Dermis blood vessel endothelial cell (primary cell): ENCODE measurements at places on chromosomes 1 and 21. TPM values are rescaled to one million over a fixed set of nuclear protein-coding genes. Genes with fewer than 3 reads are reported as not detected.

The AIRE gene
- total RNA-seq, result not detected in 2 replicates

The ILDR2 gene
- total RNA-seq, result under 0.01 and 1.0 TPM in 2 replicates

The RUNX3 gene
- not detected in 2 replicates for total RNA-seq

The STMN1 gene
- total RNA-seq, result 126 and 233 TPM in 2 replicates

The ZC3H12A gene
- total RNA-seq, result 3.3 and 5.4 TPM in 2 replicates

The CHI3L2 gene
- under 0.01 TPM in 1 of 2 replicates, not detected in the other for total RNA-seq

The KRTAP11-1 gene
- total RNA-seq, result not detected in 2 replicates

The URB1 gene
- 18.5 and 27.6 TPM in 2 replicates for total RNA-seq

The CLDN19 gene
- total RNA-seq, result 0.05 TPM in 1 of 2 replicates, not detected in the other

The TNFRSF4 gene
- 1.8 and 4.8 TPM in 2 replicates for total RNA-seq

The LRRC71 gene
- total RNA-seq, result 0.14 and 0.34 TPM in 2 replicates

The MCM3AP gene
- 97.7 and 121 TPM in 2 replicates for total RNA-seq

The TFF2 gene
- not detected in 2 replicates for total RNA-seq

The ZNF593OS gene
- not detected in 2 replicates for total RNA-seq

The HTR6 gene
- total RNA-seq, result not detected in 2 replicates

The GIPC2 gene
- total RNA-seq, result 55.5 and 69.1 TPM in 2 replicates

The CCT3 gene
- total RNA-seq, result 552 and 641 TPM in 2 replicates

The FCRL6 gene
- not detected in 2 replicates for total RNA-seq

The SH2D2A gene
- not detected in 2 replicates for total RNA-seq

The OR2T35 gene
- not detected in 2 replicates for total RNA-seq

The ELK4 gene
- 33.4 and 65.3 TPM in 2 replicates for total RNA-seq

The TEDDM1 gene
- total RNA-seq, result not detected in 2 replicates

The KLHDC9 gene
- 0.93 and 1.5 TPM in 2 replicates for total RNA-seq

The PYHIN1 gene
- not detected in 2 replicates for total RNA-seq

The OR2L2 gene
- total RNA-seq, result under 0.01 TPM in 1 of 2 replicates, not detected in the other

The ADAMTSL4 gene
- total RNA-seq, result 0.17 and 0.60 TPM in 2 replicates

The ATP1A4 gene
- total RNA-seq, result not detected in 2 replicates

The RGS7 gene
- total RNA-seq, result under 0.01 and 0.23 TPM in 2 replicates

The CD53 gene
- not detected in 2 replicates for total RNA-seq

The OXCT2 gene
- total RNA-seq, result 2.9 and 7.0 TPM in 2 replicates

The PDE4B gene
- 156 and 222 TPM in 2 replicates for total RNA-seq

The PSEN2 gene
- total RNA-seq, result 45.8 and 53.9 TPM in 2 replicates

The MXRA8 gene
- total RNA-seq, result 0.56 and 1.7 TPM in 2 replicates

The SERBP1 gene
- total RNA-seq, result 250 and 428 TPM in 2 replicates

The ID3 gene
- total RNA-seq, result 407 and 906 TPM in 2 replicates

The GJA8 gene
- total RNA-seq, result not detected in 2 replicates

The SPRR1B gene
- not detected in 2 replicates for total RNA-seq

The GPR3 gene
- total RNA-seq, result 0.42 and 0.51 TPM in 2 replicates

The SPRR2A gene
- total RNA-seq, result not detected in 2 replicates

The BMP8B gene
- total RNA-seq, result 0.17 and 0.47 TPM in 2 replicates
